Thoracic aorta (tissue), 2 donors: ENCODE measurements at places on chromosomes 6 and 20.

DNA sequence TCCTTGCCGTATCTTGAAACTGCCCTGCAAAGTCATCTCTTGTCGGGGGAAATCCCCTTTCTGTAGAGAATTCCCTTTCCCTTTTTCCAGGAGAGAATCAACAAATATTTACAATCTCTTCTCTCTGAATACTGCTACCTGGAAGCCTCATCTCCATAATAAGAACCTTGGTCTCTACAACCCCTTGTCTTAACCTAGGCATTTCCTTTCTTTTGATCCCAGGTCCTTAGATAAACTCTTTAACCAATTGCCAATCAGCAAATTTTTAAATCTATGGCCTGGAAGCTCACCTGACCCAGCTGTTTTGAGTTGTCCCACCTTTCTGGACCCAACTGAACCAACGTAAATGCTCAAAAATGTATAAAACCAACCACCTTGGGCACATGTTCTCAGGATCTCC lies 30.6 kb upstream of the SEC63 start:
- DNase-seq, result no peak

DNA sequence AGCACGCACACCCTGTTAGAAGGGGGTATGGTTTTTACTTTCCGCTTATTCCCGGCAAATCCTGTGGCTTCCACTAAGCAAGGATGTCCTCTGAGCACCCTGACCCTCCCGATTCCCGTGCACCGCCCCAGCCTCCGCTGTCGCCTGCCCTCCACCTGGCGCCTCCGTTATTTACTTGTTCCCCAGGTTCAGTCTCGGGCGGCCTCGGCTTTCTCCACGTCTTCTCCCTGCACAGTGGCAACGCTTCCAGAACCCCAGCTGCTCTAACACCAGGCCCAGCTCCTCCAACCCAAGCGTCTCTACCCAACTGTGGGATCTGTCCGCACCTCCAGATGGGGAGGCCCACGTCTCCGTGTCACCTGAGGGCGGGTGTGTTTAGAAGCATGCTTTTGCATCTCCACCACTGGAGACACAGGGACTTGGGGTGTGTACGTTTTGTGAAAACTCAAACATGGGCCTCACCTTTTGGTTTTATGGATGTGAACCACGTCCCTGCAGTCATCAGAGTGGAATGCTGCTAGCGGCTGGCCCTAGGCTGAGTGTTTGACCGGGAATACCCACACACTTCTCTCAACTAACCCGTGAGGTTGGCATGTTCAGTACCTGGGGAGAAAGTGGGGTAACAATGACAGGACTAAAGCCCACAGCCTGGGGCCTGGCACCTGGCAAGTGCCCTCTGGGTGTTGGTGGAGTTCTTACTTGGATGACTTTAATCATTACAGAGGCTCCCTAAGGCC lies 79.9 kb downstream of the THBS2 start:
- no peak for DNase-seq

- DNase-seq, result no peak
Measured at GRCh38 chr6:149905371-149905910, 7.5 kb upstream of the RAET1E start.

DNA sequence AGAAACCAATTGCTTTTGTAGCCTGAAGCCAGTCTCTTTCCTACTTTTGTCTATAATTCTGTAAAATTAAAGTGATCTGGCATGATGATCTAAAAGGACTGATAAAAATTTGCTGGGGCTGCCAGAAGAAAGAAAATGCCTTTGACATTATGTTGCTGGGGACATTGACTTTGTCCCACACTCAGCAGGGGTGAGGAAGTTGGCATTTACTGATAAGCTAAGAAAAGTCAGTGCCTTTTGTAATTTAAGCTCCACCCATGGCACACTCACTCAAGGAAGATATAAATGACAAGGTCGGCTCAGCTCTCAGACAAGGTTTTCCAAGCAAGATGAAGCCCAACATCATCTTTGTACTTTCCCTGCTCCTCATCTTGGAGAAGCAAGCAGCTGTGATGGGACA lies at the start of gene SEMG1:
Gene SEMG1 (plus strand): TSS at position 309 of the 400 bp plus-strand sequence. CDS start 21 bp downstream, at position 330.
- DNase-seq, result no peak

- no peak for DNase-seq
Measured at GRCh38 chr6:55679503-55679902, 100.5 kb upstream of the HMGCLL1 start.

DNA sequence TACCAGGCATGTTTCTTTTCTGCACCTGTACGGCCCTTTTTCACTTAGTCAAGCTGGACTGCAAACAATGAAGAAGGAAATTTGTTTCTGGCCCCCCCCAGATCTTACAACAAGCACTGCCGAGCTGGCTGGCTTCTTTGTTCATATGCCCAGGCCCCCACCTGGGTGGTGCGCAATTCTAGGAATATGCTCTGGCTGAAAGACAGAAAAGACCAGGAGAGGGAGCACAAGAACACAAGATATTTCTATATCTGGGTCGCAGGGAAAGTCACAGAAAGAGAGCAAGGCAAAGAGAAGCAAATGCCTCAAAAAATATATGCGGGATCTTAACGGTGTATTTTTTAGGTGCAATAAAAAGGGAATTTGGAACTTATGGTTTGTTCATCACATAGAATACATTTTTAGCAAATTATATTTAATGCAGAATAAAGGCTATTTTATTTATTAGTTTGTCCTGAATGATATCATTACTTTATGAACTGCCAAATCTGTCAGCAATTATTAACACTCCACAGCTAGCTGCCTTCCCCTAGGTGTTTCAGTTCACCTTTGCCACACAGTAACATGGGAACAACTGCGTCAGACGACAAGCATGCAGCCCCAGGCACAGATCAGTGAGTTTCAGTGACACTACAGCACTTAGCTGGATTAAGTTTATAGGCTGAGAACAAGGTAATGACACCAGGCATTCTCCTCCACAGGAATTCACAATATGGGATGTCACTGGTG lies 76.5 kb downstream of the GJA10 start:
- no peak for DNase-seq
